ENCODE measurements at places on chromosomes 2 and 18.

DNA sequence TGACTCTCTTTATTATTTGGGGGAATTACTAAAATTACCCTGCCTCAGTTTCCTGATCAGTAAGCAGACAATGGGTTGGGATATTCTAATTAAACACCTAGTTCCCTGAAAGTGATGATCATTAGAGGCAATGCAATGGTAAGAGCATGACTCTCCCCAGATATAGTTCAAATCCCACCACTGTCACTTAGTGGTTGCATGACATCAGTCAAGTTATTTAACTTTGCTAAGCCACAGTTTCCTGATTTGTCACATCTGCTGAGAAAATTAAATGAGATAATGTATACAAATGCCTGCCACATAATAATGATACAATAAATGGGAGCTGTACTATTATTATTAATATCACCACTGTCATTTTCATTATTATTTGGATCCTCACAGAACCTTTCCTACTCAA, 29.9 kb downstream of the ZEB2 start:
- no peak for DNase-seq

GRCh38 chr2:165469417-165469816, at the start of gene CSRNP3:
CSRNP3 (plus strand) TSS chr2:165469698; CDS start chr2:165595066, 125,368 bp downstream.
- DNase-seq: peak; percentile 95

DNA sequence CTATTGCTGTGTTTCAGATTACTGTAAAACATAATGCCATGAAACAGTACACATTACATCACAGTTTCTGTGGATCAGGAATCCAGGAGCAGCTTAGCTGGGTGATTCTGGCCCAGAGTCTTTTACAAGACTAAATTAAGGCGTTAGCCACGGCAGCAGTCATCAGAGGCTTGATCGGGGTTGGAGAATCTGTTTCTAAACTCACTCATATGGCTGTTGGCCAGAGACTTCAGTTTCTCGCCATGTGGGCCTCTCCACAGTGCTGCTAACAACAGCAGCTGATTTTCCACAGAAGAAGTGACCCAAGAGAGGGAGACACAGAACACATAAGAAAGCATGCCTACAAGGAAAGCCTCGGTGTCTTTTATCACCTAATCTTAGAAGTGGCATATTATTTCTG, 89.2 kb upstream of the MYO3B start:
- DNase-seq: no peak

- DNase-seq: peak; percentile 2
Measured at GRCh38 chr2:55482186-55482884, 37.2 kb upstream of the CFAP36 start.

DNA sequence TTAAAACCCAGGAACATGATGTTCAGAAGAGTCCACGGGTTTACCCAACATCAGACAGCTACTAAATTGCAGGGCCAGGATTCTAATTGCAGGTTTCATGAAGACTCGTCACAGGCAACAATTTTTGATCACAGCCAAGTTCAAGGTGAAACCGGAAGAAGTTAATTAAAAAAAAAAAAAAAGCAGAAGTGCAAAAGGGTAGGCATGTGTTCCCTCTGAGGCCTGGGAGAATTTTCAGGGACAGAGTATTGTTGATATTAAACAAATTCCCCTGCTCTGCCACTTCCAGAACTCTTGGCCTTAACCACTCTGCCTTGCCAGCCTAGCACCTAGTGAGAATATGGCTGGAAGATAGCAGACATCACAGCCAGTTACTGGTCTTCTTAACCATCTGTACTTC, 99.4 kb upstream of the TRIB2 start:
- DNase-seq: no peak
